ENCODE measurements at places on chromosomes 11 and 22. TPM values are rescaled to one million over a fixed set of nuclear protein-coding genes. Genes with fewer than 3 reads are reported as not detected.

DNA sequence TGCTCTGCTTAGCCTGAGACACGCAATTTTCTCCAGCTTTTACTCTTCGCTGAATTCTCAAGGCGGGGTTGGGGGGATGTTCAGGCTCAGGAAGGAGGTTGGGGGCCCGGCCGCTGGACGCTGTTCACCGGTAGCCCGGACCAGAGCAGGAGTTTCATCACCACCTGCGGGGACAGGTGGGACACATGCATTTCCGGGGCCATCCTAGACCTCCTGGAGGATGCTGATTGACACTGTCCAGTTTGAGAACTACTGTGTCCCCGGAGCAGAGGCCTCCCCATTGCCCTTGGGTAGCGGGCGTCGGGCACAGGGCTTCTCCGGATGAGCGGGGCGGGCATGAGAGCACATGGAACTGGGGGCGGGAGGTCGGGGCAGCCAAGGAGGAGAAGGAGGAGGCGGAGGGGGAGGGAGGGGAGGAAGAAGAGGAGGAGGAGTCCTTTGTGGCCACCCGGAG, 144.0 kb upstream of the GRK3 start:
- no peak for DNase-seq
- H3K4me3 ChIP-seq, result no peak overlapping the region
- H3K27me3 ChIP-seq, result peaks cover 72% of the 10 kb centered on the region
- no peak overlapping the region for H3K27ac ChIP-seq
- H3K4me1 ChIP-seq, result peaks cover 18% of the 10 kb centered on the region

DNA sequence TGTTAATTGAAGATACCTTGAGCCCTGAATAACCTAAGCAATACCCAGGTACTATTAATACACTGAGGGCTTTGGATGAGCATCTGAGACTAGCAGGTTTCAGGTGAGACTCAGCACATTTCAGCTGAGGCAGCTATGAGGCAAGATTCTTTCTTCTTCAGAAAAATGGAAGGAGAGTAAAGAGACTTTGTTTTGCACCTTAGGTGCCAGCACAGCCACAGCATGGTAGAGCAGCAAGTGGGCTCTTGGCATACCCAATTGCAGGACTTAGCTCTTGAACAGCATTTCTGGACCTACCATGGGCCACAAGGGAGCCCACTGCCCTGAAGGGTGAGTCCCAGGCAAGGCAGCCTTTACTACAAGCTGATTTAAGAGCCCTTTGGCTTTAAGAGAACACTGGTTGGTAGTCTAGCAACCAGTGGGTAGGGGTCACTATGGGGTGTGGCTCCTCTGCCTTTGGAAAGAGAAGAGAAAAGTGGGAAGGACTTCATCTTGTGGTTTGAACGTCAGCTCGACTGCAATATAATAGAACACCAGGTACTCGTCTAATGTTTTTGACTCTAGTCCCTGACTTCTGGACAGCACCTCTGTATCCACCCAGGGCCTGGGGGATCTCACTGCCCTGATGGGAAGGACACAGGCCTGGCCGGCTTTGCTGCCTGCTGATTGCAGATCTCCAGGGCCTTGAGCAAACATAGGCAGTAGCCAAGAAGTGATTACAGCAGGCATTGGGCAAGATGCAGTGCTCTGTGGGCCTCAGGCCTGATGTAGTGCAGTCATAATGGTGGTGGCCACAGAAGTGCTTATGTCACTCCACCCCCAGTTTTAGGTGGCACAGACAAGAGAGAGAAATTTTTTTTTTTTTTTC, 73.3 kb downstream of the GLYATL1 start:
- no peak for DNase-seq
- H3K4me3 ChIP-seq, result no peak overlapping the region
- no peak overlapping the region for H3K27ac ChIP-seq
- no peaks in the 10 kb centered on the region for H3K36me3 ChIP-seq

- H3K27ac ChIP-seq, result peak overlapping the region; percentile 76
- peaks cover 8% of the 10 kb centered on the region for H3K36me3 ChIP-seq
- H3K4me1 ChIP-seq, result no peaks in the 10 kb centered on the region
- H3K4me3 ChIP-seq, result no peak overlapping the region
Measured at GRCh38 chr22:49855251-49855911, 1.7 kb downstream of the ZBED4 start.

DNA sequence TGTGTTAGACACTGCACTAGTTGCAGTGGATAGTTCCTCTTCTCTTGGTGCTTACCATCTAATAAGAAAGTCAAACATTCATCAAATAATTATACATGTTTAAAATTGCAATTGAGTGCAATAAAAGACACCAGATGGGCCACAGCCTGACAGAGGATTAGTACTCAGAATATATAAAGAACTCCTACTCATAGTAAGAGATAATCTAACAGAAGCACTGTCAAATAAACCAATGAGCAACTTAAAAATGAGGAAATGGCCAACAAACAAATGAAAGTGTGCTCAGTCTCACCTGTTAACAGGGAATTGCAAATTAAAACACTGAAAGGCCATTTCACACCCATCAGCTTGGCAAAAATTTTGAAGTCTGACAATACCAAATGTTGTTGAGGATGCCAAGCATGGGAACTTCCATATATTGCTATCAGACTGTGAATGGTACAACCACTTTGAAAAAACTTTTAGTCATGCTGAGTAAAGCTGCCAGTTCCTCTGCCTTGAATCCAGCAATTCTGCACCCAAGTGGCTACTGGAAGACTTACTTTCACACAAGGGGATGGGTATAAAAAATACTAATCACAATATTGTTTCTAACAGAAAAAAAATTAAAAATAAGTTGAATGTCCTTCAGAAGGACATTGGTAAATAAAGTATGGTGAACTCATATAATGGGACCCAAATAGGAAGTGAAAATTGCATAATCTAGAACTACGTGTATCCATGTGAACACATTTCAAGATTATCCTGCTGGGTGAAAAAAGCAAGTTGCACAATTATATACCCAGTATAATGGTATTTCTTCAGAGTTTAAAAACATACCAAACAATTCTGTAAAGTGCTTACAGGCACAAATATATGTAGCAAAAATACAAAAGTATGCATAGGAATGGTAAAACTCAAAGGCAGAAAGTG, 41.4 kb upstream of the CREB3L1 start:
- no peak overlapping the region for H3K4me3 ChIP-seq
- no peak overlapping the region for H3K27ac ChIP-seq
- H3K36me3 ChIP-seq, result no peaks in the 10 kb centered on the region
- DNase-seq, result no peak

DNA sequence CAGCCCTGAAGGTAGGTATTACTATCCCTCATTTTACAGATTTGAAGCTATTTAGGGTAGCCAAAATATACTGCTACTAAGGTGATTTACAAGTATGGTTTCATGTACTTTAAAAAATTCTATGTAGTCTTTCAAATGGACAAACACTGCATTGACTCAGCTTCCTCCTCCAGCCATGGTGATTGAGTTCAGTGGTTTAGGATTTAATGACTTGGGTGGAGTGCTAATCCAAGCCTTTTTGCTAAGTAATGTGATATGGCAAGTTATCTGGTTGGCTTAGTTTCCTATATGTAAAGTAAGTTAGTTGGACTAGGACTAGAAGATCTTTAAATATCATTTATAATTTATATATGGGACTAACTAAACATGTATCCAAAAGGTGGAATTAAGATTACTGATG, 77.9 kb downstream of the ARHGAP20 start:
- DNase-seq, result no peak
- H3K27ac ChIP-seq, result no peak overlapping the region
- no peaks in the 10 kb centered on the region for H3K36me3 ChIP-seq
- no peaks in the 10 kb centered on the region for H3K4me1 ChIP-seq
- no peaks in the 10 kb centered on the region for H3K27me3 ChIP-seq

DNA sequence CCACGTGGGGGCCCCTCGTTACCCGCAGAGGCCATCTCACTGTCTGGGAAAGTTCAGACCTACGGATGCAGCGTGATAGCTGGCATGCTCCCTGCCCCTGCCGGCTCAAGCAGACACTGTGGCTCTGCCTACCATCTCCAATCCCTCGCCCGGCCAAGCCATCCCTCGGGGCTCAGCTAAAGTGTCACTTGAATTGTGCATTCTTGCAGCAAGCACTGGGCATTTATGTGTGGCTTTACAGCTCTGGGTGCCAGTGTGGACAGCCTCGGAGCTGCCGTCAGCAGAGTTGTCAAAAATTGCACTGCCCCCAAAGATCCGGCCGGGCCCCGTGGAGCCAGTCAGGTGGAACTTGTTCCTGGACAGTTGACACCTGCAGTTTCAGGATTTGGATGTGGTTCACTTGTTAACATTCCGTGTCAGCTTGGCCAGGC, 75.0 kb upstream of the FGF3 start:
- H3K27me3 ChIP-seq, result no peaks in the 10 kb centered on the region
- no peaks in the 10 kb centered on the region for H3K4me1 ChIP-seq
- H3K36me3 ChIP-seq, result no peaks in the 10 kb centered on the region
- DNase-seq, result no peak

PHF21B gene
- 4.2 TPM for total RNA-seq

Data from tibial nerve (tissue), 4 donors.